Stimulated activated CD4-positive, alpha-beta T cell treated with anti-CD3 and anti-CD28 coated beads, Interleukin-4, amount 100 ng/mL, for 24 hours (primary cell): ENCODE measurements at places on chromosomes 16 and 17.

DNA sequence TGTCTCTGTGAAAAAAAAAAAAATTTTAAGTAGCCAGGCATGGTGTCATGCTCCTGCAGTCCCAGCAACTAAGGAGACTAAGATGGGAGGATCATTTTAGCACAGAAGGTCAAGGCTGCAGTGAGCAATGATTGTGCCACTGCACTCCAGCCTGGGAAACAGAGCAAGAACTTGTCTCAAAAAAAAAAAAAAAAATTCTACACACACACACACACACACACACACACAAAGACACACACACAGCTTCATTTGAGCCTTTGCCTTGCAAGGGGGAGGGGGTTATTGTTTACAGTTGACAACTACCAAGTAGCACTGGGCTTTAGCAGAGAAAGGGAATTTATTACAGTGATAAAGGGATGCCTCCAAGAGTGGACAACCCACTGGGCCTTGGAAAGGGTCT, 4.9 kb upstream of the POLR3E start:
- no peak for DNase-seq

DNA sequence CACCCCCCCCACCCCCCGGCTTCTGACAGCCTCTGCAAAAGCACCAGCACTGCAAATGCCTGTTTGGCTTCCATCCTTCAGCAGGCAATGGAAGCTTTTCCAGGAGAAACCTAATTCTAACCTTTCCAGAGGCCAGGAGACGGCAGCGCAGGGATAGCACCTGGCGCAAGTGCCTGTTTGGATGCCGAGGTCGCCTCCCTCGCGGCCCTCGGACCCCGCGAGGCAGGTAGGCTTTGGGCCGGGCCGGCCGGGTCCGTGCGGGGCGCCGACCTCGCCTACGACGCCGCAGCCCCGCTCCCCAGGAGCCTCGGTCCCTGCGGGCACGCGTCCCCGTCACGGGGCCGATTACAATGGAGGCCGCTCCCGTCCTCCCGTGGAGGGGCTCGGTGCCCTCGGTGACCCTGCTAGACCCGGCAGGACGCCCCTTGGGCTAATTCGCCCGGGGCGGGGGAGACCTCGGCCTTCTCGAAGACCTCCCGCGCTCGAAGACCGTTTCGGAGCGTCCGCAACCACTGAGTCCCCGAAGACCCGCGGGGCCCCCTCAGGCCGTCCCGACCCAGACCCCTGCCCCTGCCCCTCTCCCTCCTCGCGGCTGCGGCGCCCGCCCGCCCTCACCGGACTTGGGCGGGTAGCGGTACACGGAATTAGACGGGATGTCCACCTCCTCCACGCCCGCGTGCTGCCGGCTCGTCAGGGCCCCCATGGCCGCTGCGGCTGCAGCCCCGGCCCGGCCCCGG, 587 bp downstream of the RNF157 start:
- no peak for DNase-seq

GRCh38 chr16:21622545-21622944, 23.2 kb downstream of the METTL9 start:
- no peak for DNase-seq

DNA sequence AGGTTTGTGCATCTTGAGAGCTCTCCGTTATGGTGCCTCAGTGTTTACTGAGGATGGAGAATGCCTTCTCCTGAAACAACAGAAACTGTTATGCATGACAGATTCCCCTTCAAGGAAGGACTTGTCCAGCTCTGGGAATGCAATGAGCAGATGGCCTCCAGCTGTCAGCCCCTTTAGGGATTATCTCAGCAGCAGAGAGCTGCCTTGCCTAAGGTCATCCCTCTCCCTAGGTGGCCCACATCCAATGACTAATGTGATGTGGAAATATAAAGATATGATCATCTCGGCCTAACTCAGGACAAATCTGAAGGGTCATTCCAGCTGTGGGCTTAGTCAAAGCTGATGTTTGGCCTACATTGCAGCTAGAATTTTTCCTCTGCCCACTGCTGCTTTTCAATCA, 214.3 kb upstream of the N4BP1 start:
- DNase-seq = no peak

DNA sequence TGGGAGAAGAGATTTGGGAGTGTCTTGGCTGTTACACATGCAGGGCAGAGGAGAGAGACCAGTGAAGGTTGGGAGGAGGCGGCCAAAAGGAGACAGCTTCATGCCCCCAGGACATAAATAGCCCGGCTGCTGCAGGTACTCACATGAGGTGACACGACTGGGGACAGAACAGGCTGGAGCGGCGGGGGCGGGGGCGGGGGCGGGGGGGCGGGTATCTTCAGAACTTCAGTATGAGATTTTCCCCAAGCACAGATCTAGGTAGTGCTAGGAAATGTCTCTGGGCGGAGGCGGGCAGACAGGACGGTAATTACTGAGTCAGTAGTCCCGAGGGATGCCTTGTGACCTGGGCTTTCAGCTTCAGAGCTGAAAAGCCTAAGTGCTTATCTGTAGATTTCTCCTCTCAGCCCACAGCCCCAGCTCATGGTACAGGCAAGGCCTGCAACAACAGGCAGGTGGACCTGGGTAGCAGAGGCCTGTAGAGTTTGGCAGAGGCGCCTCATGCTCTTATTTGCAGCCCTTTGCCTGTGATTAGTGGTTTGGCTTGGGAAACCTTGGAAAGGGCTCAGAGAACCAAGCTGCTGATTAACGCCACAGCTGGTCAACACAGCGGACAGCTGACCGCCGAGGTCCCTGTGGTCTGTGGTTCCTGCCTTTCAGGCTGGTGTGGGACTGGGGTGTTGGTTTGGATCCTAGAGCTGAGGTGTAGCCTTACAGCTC, 24.5 kb downstream of the UNK start:
- DNase-seq = no peak

GRCh38 chr17:56934280-56934679, 20.4 kb upstream of the TRIM25 start:
- DNase-seq = no peak

- DNase-seq = no peak
These were observed 44.2 kb downstream of the NEUROD2 start for GRCh38 chr17:39563476-39563875.

DNA sequence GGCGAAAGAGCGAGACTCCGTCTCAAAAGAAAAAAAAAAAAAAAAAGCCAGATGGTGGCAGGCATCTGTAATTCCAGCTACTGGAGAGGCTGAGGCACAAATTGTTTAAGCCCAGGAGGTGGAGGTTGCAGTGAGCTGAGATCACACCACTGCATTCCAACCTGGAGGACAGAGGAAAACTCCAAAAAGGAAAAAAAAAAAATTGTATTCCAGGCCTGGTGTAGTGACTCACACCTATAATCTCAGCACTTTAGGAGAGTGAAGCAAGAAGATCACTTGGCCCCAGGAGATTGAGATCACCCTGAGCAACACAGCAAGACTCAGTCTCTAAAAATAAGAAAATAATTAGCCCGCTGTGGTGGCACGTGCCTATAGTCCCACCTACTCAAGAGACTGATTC, 20.1 kb downstream of the HBQ1 start:
- no peak for DNase-seq

DNA sequence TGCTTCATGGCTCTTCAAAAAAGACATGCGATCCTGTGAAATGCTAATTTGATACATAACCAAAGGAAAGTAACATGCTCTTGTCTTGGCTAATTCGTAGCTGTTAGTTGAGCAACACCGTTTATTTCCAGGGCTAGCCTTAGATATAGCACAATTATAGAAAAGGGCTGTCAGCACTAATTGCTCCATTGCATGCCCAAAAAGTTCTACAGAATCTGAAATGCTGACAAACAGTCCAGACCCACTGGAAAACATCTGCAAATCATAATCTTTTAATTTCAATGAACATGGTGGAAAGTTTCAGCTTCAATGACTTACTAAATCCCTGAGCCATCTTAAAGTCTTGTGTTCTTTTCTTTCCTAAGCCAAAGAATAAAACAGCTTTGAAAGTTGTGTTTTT, 42.9 kb upstream of the NUDT7 start:
- no peak for DNase-seq

GRCh38 chr16:24745791-24746190, 16.3 kb downstream of the TNRC6A start:
- no peak for DNase-seq

DNA sequence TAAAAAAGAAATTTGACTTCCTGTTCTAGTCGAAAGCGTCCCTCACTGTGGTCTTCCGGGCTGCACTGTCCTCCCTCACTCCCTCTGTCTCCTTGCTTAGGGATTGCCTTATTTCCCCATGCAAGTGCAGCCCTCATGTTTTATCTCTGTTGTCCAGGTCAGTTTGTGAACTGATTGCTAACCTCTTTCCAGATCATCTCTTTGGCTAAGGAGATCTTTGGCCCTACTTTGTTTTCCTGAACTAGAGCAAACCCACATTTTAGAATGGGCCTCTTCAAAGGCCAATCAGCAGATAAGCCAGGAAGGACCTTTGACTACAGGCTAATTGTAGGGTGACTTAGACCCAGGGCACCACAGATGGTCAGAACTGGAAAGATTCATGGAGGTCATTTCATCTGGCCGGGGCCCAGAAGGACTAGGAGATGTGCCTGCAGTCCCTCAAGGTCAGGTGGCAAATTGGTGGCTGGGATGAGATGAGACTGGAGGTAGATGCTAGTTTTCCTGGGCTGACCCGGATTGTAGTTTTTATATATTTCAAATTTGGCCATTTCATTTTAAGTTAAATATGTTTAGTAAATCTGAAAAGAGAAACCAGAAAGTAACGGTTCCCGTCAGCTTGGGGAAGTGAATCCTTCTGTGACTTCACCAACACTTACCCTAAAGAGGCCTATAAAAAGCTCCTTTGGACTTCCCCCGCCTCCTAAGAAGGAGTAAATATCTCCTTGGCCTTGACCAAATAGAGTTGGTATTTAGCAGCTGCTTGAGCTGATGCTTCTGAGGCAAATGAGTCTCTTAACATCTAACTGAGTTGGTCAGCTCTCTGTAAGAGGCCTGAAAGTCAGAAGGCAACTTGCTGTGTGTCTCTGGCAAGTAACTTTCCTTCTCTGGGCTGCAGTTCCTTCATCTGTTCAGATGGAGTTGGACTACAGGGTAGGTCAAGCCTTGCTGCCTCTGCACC, 6.2 kb upstream of the SLC25A19 start:
- DNase-seq = peak; percentile 43

GRCh38 chr16:88792668-88793250, 7.7 kb upstream of the PIEZO1 start:
- no peak for DNase-seq

DNA sequence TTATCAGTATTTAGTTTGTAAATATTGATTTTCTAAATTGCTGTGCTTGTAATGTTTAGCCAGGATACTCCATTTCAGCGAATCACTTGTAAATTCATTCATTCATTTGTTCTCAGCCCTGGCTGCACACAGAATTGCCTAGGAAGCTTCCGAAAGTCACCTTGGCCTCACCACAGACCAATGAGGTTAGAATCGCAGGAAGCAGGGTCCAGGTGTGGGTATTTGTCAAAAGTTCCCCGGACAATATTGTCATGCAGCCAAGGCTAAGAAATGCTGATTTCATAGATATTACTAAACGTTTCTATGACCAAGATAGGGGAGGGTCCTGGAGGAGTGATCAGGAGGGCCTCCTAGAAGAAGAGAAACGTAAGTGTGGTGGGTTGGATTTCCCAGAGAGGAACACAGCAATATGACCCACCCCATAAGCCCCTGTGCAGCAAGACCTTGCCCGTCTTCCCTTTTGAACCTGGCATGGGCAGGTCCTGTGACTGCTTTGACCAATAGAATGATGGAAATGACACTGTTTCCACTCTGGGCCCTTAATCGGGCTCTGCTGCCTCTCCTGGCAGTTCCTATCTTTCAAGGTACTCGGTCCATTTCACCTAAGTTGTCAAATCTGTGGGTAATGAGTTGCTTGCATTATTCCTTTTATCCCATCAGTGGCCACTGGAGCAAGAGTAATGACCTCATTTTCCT, 238.7 kb downstream of the FOXL1 start:
- no peak for DNase-seq

GRCh38 chr16:85520853-85521521, 92.1 kb upstream of the GSE1 start:
- no peak for DNase-seq

DNA sequence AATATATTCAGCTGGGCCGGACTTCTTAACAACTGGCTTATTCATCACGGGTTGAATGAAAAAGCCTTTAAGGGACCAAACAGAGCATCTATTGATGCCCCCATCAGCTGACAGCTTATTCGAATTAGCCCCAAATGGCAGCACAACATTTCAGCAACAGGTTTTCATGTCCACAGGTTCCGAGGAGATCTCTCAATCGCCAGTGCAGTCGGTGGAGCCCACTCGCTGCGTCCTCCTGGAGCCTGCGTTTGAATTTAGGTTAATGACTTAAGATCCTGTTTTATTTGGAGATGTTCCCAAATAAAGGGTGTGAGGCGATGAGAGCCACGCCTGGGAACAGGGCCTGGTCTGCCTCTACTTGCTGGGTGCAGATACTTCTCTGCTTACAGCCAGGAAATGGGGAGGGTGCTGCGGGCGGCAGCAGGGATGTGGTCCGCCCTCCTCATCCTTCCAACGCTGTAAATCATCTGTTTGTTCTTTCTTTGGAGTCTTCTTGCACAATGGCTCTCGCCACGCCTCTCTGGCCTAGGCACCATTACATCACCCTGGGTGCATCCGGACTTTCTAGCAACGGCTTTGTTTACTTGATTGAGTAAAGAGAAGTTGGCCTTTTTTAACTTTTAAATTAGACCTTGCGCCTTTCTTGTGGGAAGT, 22.6 kb downstream of the NDE1 start:
- DNase-seq = peak; percentile 56

DNA sequence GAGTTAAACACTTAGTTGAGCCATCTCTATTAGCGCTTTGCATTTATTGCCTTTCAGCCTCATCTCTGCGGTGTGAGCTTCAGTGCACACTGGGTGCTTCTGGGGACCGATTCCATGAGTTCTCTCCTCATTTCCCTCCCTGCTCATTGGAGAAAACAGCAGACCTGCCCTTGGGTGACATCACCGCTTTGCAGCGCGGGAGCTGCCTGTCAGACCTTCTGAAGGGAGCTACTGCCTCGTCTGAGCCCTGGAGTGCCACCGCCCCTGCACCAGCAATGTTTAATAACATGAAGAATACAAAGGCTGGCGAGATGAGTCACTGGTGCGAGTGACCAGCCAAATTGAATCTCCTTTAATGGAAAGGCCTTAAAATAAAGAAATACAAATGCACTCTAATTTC, 30.2 kb upstream of the CPPED1 start:
- no peak for DNase-seq
